Glomerular endothelial cell (primary cell): ENCODE measurements at places on chromosomes 2 and 18. TPM values are rescaled to one million over a fixed set of nuclear protein-coding genes. Genes with fewer than 3 reads are reported as not detected.

Gene NTSR2
- total RNA-seq: not detected in 2 replicates

Gene STPG4
- total RNA-seq: not detected in 2 replicates

Gene MOGAT1
- not detected in 2 replicates for total RNA-seq

Gene GPR35
- 0.23 and 0.24 TPM in 2 replicates for total RNA-seq

GRCh38 chr18:9753846-9754245, 45.7 kb downstream of the RAB31 start:
- DNase-seq: no peak

DNA sequence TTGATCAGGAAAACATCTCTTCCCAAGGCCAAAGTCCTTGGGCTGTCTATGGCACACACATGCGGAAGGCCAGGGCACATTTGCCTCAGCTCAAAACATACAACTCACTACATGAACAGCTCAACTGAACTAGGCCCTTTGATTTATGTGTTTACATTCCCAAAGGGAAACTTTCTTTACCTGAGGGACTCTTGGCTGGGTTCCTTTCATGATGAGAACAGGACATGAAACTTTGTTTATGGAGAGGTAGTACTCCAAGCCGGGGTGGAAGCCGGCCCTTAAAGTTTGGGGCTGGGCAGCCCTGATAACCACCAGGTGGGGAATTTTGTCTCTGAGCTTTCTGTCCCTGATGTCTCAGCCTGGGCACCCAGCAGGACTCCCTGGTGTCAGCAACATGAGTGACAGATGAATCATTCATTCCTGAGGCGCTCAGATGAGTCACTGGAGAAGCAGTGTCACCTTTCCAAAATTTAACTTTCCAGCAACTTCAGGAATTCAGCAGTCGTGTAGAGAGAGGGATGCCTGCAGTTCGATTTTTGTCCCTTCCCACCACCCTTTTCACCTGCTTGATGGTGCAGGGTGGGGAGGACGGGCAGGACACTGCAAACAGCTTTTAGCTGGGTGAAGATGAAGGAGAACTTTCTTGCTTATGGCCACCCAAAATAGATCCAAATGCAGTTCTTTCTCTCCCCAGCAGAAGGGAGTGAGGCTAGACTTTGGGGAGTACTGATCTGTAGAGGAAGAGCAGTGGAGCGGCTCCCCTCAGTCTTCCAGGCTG, 331.6 kb downstream of the DYSF start:
- DNase-seq: no peak

DNA sequence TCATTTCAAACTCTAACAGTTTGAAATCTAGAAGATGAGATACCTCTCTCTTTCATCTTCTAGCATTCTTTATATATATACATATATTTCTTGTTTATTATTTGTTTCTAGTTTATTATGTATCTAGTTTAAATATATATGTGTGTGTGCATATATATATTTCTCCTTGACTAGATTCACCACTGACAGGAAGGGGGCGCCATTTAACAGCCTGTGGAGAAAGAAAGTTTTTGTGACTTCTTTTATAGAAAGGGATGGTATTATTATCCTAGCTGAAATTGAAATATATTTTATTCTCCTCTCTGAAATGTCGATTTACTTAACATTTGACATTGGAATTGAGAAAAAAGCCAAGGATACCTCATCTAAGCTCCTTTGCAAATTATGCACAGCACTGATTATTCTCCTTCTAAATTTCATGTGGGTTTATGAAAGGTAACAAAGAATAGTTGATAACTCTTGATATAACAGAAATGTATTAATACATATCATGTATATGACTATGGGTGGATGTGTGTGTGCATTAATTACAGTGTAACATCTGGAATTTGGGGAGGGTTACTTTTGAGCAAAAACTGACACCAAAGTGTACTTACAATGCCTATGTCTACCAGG, 160.7 kb upstream of the NT5C1B start:
- DNase-seq: peak; percentile 7

- no peak for DNase-seq
Observed at GRCh38 chr2:234963773-234964615, 12.2 kb downstream of the SH3BP4 start.

GRCh38 chr2:225662101-225662500, 262.6 kb downstream of the NYAP2 start:
- no peak for DNase-seq

DNA sequence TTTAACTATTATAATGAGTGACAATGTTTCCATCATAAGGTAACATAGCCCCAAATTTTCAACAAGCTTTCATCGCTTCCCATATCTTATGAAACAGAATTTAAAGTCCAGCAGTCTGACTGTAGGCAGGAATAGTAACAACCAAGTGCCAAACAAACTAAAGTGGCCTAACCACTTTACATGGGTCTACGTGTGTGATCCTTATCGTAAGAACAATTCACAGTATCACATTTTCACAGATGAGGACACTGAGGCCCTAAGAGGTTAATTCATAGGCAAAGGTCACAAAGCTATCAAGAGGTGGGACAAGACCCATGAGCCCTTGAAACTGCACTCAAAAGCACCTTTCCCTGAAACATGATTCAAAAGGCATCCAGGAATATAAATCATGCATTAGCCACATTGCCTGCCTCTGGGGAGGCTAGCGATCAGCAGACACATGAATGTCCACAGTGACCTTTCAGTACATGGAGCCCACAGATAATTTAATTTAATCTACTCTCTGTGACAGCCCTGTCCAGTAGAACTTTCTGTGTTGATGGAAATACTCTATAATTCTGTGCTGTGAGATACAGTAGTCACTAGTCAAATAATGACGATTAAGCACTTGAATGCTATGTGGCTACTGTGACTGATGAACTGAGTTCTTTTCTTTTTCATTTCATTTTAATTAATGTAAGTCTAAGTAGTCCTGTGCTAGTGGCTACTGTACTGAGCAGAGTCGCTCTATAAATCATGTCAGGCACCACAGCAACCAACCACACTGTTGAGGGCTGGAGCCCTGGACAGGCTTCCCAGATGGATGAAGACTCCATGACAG, 30.3 kb downstream of the KIDINS220 start:
- DNase-seq: no peak

- DNase-seq: no peak
Observed at GRCh38 chr18:49072940-49073339, 122.2 kb upstream of the SMAD7 start.

DNA sequence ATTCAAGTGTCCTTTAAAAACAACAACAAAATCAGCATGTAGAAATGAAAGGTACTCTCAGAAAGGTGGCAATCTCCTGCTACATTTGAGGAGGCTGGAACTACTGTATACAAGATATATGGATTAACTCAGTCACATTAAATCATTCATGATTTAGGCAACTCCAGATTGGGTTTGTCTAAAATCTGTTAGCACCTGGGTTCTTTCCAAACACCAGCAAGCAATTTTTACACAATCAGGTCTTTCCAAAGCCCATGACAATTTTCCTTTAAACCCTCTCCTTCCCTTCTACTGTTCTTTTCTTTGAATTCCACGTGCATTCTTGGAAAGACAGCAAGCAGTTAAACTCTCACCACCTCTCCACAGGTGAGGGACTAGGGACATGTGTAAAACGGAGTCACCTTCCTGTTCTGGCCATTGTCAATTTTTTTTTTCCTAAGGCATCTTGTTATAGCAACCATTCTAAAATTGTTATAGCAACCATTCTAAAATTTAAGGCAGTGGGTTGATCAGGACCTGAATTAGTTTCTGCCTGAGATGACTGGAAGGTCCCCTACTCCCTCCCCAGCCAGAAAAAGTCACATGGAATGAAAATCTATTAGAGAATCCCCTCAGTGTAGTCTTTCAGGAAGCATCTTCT, 113.9 kb downstream of the ANKRD44 start:
- DNase-seq: no peak

DNA sequence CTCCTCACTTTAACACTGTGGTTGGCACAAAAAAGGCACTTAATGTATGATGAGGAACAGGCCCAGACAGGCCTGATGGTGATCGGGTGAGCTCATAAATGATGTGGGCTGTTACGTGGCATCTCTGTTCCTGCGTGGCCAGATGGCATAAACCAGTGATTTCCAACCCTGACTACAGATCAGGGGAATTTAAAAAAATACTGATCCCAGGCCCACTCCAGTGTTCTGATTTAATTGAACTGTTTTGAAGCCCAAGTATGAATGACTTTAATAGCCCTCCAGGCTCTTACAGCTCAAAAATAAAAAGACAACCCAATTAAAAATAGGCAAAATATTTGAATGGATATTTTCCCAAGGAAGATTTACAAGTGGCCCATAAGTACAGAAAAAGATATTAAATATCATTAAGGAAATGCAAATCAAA, 48.2 kb downstream of the LIPG start:
- no peak for DNase-seq

GRCh38 chr18:55386545-55386944, 201.4 kb downstream of the TCF4 start:
- no peak for DNase-seq

DNA sequence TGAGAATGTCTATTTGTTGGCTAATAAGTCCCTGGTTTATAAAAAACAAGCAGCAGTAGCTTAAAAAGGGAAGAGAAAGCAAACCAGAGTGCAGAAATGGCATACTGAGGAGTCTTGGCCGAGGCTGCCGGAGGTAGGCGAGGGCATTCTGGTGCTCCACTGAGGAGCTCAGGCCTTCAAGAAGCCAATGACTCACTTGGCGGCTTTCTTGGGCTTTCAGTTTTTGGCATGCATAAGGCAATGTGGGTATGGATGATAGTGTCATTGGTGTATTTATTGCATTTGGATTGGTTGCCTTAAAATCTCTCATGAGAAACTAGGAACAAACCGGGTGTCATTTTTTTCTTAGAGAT, 119.6 kb upstream of the ARL5A start:
- no peak for DNase-seq

DNA sequence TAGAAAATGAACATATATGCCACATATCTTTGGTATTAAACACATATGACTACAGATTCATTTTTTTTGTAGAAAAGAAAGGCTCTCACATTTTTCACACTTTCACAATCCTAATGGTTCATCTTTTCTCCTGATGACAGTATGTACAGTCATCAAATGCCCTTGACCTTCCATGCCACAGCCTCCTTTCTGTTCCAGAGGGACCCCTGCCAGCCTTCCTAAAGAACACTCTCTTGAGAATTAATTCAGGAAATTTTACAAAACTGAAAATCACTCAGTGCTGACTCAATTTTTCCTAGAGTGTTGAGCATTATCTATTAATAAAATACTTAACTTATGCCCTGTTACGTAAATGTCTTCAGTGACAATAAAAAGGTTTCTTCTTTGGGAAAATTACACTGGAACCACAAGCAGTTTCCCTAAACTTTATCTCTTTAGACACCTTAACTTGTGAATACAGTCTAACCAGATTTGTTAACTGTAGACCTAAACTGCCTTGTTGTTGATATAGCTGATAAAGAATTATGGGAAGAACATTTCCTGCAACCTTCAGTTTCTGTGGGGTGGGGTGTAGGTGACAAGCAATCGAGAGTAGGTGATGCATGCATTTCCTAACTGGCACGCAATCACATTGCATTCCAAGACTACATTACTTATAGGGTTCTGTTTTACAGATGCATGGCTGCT, 15.3 kb upstream of the ACOXL start:
- no peak for DNase-seq

DNA sequence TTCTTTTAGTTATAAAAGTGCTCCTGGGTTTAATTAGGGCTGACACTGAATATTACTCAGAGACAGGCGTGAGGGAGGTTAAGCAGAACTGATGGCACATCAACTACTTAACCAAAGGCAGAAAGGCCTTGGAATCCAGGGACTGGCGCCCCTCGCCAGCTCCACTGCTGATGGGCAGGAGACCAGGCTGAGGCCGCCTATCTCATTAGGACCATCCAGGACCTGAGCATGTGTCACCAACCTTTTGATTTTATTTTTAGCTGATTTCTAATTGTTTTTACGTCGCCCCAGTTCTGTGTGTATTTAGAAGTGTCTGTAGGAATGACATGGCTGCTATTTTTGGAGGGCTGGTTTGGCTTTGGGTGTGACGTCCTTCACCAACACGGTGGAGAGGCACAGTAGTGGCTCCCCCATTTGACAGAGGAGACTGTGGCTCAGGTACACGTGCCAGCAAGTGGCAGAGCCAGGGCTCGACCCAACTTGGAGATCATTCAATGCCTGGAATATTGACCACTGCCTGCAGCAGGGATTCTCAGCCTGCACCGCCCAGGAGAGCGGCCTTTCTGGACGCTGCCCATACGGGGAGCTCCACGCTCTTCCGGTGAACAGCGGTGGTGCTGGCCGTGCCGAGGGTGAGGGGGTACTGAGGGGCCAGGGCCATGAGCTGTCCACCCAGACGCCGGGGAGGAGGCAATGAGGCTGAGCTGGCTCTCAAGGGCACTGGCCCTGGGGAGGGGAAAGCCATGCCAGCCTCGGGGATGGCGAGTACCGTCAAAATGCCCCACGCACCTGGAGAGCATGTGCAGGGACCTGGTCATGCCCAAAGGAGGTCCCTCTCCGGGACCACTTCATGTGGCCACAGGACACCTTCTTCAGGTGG, 205.7 kb downstream of the ASB1 start:
- no peak for DNase-seq

GRCh38 chr2:605674-606608, 71.3 kb downstream of the TMEM18 start:
- no peak for DNase-seq

GRCh38 chr2:181763423-181763822, 83.1 kb upstream of the NEUROD1 start:
- DNase-seq: no peak

GRCh38 chr2:38603402-38604290, 918 bp upstream of the HNRNPLL start:
- DNase-seq: no peak

DNA sequence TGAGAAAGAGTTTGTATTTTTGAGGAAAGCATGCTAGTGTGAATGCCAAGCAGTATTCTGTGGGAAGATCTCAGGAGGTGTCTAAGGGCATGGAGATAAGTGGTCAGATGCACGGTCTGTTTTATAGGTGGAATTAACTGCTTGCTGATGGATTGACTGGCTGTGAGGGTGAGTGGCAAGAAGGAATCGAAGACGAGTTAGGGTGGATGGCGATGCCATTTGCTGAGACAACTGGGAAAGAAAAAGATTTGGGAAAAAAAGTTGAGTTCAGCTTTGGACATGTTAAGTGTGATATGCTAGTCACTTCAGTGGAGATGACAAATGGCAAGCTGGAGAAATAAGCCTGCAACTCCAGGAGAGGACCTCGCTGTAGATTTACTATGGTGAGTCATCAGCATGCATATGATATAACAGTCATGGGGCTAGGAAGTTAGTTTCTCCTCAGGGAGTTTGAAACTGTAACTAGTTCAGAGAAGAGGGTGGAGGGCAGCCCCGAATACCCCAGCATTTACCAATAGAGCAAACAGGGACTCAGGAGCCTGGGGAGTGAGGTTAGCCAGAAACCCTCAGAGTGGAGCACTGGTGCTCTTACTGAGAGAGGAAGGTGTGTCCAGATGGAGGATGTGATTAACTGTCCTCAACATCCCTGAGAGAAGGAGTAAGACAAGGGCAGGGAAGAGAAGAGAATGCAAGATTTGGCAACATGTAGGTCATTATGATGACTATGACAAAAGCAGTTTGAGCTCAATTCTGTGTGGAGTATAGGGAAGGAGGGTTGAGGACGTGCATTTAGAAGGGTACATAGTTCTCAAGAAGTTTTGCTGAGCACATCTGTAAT, 2.0 kb upstream of the HK2 start:
- no peak for DNase-seq

- DNase-seq: no peak
Observed at GRCh38 chr2:120596990-120597594, 138.6 kb upstream of the GLI2 start.

- no peak for DNase-seq
Observed at GRCh38 chr2:233433794-233434193, 79.5 kb downstream of the DGKD start.
